ENCODE measurements at places on chromosomes 2 and 18. TPM values are rescaled to one million over a fixed set of nuclear protein-coding genes. Genes with fewer than 3 reads are reported as not detected.

Gene SLC14A1
- total RNA-seq: not detected

Gene CRYBA2
- not detected for total RNA-seq

Gene TMEM247
- not detected for total RNA-seq

DNA sequence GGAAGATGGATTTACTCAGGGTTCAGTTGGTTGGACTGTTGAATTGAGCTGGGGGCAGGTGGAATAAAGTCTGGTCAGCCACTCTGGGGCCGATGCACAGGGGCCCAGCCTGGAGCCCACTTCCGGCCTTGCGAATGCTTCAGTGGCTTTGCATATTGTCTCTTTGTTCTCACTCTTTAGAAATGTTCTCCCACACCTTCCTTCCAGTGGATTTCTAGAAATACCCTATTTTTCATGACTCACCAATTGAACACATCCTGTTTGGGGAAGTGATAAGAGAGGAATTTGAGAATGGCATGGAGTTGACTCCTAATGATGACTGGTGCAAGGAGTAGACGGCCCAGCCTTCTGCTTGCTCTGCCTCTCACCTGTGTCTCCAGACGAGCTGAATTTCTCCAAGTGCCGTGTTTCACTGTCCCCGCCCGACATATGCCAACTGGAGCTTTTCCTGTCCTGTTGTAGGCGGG is 28.1 kb downstream of the ASAP2 start:
- peak; percentile 81 for DNase-seq
